Right lung (tissue), 10 donors: ENCODE measurements at places on chromosomes 7 and 10. TPM values are rescaled to one million over a fixed set of nuclear protein-coding genes. Genes with fewer than 3 reads are reported as not detected.

GRCh38 chr7:137439829-137440825, 96.6 kb upstream of the PTN start:
- DNase-seq: peak; percentile 66

- DNase-seq: no peak
Observed at GRCh38 chr7:105191331-105191730, 177.3 kb downstream of the KMT2E start.

GRCh38 chr7:117062300-117062699, 109.0 kb downstream of the ST7 start:
- DNase-seq: no peak

GRCh38 chr7:128435327-128435686, 20.4 kb upstream of the HILPDA start:
- DNase-seq: no peak

GTPBP4 gene
- polyA plus RNA-seq: 55.7 TPM

- peak; percentile 19 for DNase-seq
Observed at GRCh38 chr7:80453699-80454340, 58.0 kb downstream of the GNAT3 start.

GRCh38 chr7:147547252-147547897, 1043.2 kb upstream of the C7orf33 start:
- no peak for DNase-seq
